ENCODE measurements at places on chromosomes 12 and 14. TPM values are rescaled to one million over a fixed set of nuclear protein-coding genes. Genes with fewer than 3 reads are reported as not detected.

PPP2R5E gene
- 4.0 TPM for polyA plus RNA-seq

COX6A1 gene
- polyA plus RNA-seq: 1,149 TPM

PTPRO gene
- polyA plus RNA-seq: 1.9 TPM

SDR9C7 gene
- not detected for polyA plus RNA-seq

DNA sequence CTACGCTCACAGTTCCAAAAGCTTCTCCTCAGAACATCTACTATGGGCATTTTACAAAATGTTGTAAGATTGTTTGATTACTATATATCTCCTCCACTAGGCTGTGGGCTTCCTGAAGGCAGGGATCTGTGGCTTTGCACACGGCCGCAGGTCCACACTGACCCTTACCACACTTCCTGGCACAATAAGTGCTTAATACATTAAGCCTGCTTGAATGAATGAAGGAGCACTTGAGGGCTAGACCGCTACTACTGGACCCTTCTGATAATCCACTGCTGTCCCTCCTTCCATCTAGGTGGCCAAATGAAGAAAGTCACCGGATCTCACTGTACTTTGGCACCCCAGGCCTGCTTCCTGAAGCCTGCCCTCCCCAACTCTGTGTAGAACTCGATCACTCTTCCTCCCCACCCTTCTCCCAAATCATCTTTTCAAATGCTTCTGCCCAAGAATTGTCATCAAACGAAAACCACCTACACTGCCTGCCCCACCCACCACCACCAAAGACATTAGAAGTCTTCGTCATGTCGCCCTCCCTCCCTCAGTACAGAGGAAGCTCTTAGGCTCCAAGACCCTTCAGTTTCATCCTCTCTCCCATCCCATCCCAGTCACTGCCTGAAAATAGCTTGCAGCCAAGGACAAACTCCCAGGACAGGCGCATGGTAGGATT is 596 bp upstream of the ZBTB39 start:
- DNase-seq: no peak

- DNase-seq: no peak
Observed at GRCh38 chr14:68707482-68707881, 85.4 kb downstream of the ZFP36L1 start.

GRCh38 chr12:130768120-130768519 is 52.0 kb upstream of the RIMBP2 start:
- no peak for DNase-seq

DNA sequence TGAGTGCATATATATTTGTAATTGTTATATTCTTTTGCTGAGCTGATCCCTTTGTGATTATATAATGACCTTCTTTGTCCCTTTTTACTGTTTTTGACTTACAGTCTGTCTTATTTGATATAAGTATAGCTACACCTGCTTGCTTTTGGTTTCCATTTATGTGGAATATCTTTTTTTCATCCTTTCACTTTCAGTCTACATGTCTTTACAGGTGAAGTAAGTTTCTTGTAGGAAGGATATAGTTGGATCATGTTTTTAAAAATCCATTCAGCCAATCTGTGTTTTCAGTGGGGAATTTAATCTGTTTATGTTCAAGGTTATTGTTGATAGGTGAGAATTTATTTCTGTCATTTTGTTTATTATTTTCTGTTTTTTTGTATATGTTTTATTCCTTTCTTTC is 12.1 kb downstream of the GZMH start:
- DNase-seq: no peak

GRCh38 chr14:41749429-41749828 is 142.8 kb downstream of the LRFN5 start:
- DNase-seq: no peak
